ENCODE measurements at places on chromosomes 16 and 17. TPM values are rescaled to one million over a fixed set of nuclear protein-coding genes. Genes with fewer than 3 reads are reported as not detected.

The BICDL2 gene
- not detected for total RNA-seq

The ITGAL gene
- not detected for total RNA-seq

The NOS2 gene
- not detected for total RNA-seq

The KRTAP1-5 gene
- under 0.01 TPM for total RNA-seq

The ASPA gene
- under 0.01 TPM for total RNA-seq

The BRIP1 gene
- 8.2 TPM for total RNA-seq

The ACSM3 gene
- total RNA-seq = 5.2 TPM

The MT1E gene
- 18.5 TPM for total RNA-seq

The C16orf96 gene
- not detected for total RNA-seq

The ABCC12 gene
- not detected for total RNA-seq

The C16orf46 gene
- total RNA-seq = 0.32 TPM

The CCL16 gene
- not detected for total RNA-seq

The MYH10 gene
- 171 TPM for total RNA-seq

The TNK1 gene
- not detected for total RNA-seq

The ABCC6 gene
- 1.4 TPM for total RNA-seq

The MT3 gene
- total RNA-seq = not detected

The HBM gene
- total RNA-seq = not detected

The OTOP2 gene
- not detected for total RNA-seq

The SSTR5 gene
- not detected for total RNA-seq

The LDHD gene
- 1.4 TPM for total RNA-seq

The IGFBP4 gene
- 144 TPM for total RNA-seq

The CA4 gene
- total RNA-seq = not detected

The GDPD1 gene
- total RNA-seq = 5.8 TPM

The CDK3 gene
- 0.46 TPM for total RNA-seq

The MYO15B gene
- total RNA-seq = 1.9 TPM

The ASPHD1 gene
- total RNA-seq = 1.2 TPM

The WSB1 gene
- 400 TPM for total RNA-seq

The CDH15 gene
- not detected for total RNA-seq

The IRF8 gene
- not detected for total RNA-seq

The SDR42E2 gene
- not detected for total RNA-seq

The SLC52A1 gene
- under 0.01 TPM for total RNA-seq

The SLC12A3 gene
- not detected for total RNA-seq

The CCDC154 gene
- under 0.01 TPM for total RNA-seq

The MYOCD gene
- total RNA-seq = not detected

The TPSG1 gene
- not detected for total RNA-seq

The ZNF646 gene
- total RNA-seq = 9.1 TPM

The HS3ST3A1 gene
- total RNA-seq = 0.32 TPM

The CCL1 gene
- total RNA-seq = not detected

The ENKD1 gene
- 14.7 TPM for total RNA-seq

The KRT24 gene
- total RNA-seq = not detected

The ZKSCAN2 gene
- total RNA-seq = 3.6 TPM

The ACADVL gene
- 164 TPM for total RNA-seq

The CCL4 gene
- not detected for total RNA-seq

The KCNJ2 gene
- total RNA-seq = 21.4 TPM

The CIITA gene
- total RNA-seq = 0.15 TPM

The JPT1 gene
- 225 TPM for total RNA-seq

The PRCD gene
- not detected for total RNA-seq

The MYH8 gene
- not detected for total RNA-seq

Measured in epithelial cell of umbilical artery (primary cell).